C1 segment of cervical spinal cord (tissue), 14 donors: ENCODE measurements at places on chromosomes 7 and 10.

- no peak for DNase-seq
Measured at GRCh38 chr10:100022403-100022802, 12.7 kb upstream of the DNMBP start.

DNA sequence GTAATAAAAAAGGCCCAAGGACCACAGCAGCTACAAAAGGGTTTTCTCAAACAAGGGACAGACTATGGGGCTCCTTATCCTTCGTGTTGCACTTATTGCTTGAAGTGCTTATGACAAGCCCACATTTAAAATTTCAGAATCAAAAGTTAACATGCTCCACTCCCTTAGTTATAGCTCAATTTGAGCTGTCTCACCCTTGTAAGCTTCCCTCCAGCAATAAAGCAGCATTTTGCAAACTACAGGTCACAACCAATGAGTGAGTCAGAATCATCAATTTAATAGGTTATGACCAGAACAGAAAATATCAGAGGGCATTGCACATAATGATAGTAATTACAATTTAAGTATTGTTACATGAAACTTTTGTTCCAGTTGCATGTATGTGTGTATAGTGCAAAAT lies 53.0 kb downstream of the IMMP2L start:
- no peak for DNase-seq

- no peak for DNase-seq
Measured at GRCh38 chr10:103280031-103280430, 3.1 kb downstream of the INA start.

DNA sequence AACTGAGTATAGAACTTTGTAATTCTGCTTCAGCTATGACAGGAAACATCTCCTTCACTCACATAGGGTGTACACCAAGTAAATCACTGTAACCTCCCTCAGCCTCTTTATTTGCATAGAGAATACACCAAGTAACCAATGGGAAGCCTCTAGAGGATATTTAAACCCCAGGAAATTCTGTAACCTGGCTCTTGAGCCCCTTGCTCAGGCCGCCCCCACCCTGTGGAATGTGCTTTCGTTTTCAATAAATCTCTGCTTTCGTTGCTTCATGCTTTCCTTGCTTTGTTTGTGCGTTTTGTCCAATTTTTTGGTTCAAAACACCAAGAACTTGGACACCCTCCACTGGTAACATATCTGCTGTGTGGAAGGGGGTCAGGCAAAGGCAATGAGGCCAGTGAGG lies 60.2 kb downstream of the CLRN3 start:
- DNase-seq, result no peak

DNA sequence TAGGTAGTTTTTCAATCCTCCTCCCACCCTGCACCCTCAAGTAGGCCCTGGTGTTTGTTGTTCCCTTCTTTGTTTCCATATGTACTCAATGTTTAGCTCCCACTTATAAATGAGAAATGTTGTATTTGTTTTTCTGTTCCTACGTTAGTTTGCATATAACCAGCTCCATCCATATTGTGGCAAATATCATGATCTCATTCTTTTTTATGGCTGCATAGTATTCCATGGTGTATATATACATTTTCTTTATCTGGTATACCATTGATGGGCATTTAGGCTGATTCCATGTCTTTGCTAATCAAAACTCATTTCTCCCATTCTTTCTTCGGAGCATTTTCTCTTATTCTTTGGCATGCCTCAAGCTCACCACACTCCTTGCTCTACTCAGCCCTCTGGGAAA lies 789.6 kb upstream of the KCND2 start:
- no peak for DNase-seq

DNA sequence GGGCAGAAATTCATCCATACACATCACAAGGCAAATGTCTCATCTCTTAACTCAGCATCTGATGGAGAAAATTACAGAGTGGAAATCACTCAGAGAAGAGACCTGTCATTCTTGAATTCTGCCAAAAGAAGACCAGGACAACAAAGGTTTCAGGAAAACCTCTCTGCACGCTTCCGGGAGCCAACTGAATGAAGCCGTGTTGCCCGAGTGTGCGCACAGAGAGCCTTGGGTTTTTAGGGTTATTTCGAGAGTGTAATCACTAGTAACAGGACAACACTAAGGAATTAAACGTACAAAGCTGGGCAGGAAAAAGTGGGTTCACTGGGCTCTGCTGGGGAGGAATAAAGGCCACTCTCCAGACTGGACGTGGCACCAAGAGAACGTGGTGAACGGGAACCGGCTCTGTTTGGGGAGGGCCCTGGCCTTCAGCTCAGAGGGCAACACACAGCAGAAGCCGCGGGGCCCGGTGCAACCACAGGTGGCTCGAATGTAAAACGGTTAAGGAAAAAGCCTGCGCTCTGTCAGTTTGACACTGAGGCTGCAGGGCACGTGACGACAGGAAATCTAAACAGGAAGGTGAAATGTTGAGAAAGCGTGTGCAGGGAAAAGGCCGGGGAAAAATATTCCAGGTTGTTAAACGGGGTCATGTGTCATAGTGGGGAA lies 331.5 kb downstream of the DNAJB6 start:
- no peak for DNase-seq
